ENCODE measurements at places on chromosomes 4 and X.

DNA sequence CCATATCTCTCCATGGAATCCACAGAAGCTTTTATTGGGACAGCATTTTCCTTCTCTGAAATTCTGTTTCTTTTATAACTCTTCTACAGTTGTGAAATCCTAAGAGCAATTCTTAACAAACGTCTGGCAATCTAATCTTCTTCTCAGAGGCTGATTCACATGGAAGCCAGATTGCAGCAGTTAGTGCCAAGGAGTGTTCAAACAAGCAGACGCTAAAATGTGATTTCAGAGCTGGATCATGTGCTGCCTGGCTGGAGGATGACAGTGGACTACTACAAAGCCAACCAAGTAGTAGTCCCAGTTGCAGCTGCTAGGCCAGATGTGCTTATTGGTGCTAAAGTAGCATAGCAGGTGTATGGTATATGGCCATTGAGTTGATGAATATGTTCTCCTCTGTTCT is 27.7 kb upstream of the GLRB start:
- H3K27me3 ChIP-seq, result no peaks in the 10 kb centered on the region
- H3K27ac ChIP-seq, result no peak overlapping the region
- no peaks in the 10 kb centered on the region for H3K4me1 ChIP-seq
- DNase-seq, result no peak

DNA sequence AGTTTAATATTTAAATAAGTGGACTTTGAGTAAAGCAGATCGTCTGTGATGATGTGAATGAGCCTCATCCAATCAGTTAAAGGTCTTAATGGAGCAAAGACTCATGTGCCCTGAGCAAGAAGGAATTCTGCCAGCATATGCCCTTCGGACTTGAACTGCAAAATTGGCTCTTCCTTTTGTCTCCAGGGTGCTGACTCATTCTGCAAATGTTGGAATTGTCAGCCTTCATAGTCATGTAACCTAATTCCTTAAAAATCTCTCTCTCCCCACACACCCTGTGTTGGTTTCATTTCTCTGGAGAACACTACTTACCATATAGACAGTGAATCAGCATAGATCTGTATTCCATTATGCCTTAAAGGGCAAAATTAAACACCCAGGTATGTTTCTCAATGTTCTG is 609.8 kb upstream of the GALNTL6 start:
- H3K36me3 ChIP-seq, result no peaks in the 10 kb centered on the region
- DNase-seq, result no peak
- no peaks in the 10 kb centered on the region for H3K4me1 ChIP-seq
- H3K27me3 ChIP-seq, result no peaks in the 10 kb centered on the region
- no peak overlapping the region for H3K4me3 ChIP-seq
- H3K27ac ChIP-seq, result no peak overlapping the region

DNA sequence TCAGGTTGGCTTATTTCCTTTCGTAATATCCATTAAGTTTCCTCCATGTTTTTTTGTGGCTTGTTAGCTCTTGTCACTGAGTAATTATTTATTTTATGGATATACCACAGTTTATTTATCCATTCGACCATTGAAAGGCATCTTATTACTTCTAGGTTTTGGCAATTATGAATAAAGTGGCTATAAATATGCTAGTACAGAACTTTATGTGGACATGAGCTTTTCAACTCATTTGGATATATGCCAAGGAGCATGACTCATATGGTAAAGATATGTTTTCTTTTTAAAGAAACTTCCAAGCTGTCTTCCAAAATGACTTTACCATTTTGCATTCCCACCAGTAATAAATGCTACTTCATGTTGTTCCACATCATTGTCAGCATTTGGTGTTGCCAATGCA is 803.6 kb downstream of the GLUD2 start:
- no peaks in the 10 kb centered on the region for H3K36me3 ChIP-seq
- no peaks in the 10 kb centered on the region for H3K27me3 ChIP-seq
- H3K4me1 ChIP-seq, result no peaks in the 10 kb centered on the region
- no peak overlapping the region for H3K27ac ChIP-seq

GRCh38 chr4:140806163-140806562 is 50.0 kb upstream of the TBC1D9 start:
- H3K4me1 ChIP-seq, result peaks cover 3% of the 10 kb centered on the region
- DNase-seq, result no peak
- H3K4me3 ChIP-seq, result no peak overlapping the region
- peaks cover 27% of the 10 kb centered on the region for H3K27me3 ChIP-seq
- H3K36me3 ChIP-seq, result no peaks in the 10 kb centered on the region

DNA sequence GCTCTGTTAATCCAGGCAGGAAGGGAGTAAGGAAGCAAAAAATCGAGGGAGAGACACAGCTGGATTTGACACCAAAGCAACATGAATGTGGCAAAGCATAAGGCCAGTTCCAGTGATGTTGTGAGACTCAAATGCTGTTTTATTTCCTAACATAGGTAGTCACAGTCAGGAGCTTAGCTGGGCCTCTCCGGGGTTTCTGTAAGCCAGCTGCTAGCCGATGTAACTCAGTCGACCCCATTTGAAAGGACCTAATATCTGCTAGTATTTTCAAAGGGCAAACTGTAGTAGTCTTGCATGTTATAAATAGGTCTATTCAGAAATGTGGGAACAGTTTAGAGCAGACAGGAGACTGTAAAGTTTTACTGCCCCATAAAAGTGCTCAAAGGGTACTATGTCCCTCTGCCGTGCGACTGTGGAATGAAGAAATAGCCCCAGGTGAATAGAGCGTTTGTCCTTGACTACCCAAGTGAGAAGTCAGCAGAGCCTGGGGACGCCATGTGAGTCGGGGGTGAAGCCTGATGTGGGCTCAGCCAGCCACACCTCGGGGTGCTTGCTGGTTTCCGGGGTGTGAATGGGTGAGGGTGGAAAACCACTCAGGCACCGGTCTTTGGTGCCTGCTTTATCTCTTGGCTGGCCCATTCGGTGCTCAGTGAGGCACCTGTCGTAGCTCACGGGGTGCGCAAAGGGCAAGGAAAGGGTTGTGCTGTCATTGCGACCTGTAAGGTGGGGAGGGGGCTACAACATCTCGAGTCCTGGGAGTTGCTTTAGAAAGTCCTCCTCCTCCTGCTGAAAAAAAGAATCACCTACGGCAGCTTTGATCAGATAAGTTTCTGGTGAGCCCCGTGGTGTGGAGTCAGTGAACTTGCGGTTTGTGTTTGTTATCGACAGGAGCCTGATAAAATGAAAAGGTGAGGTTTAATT is 745 bp downstream of the TRIM2 start:
- no peaks in the 10 kb centered on the region for H3K36me3 ChIP-seq
- peak overlapping the region; percentile 34 for H3K4me3 ChIP-seq
- H3K27me3 ChIP-seq, result no peaks in the 10 kb centered on the region
- DNase-seq, result peak; percentile 21
- H3K4me1 ChIP-seq, result peaks cover 26% of the 10 kb centered on the region

- H3K27me3 ChIP-seq, result no peaks in the 10 kb centered on the region
- DNase-seq, result no peak
- H3K36me3 ChIP-seq, result no peaks in the 10 kb centered on the region
- no peak overlapping the region for H3K27ac ChIP-seq
- H3K4me1 ChIP-seq, result peaks cover 15% of the 10 kb centered on the region
These were observed 126.9 kb upstream of the GPRIN3 start for GRCh38 chr4:89434364-89434988.

DNA sequence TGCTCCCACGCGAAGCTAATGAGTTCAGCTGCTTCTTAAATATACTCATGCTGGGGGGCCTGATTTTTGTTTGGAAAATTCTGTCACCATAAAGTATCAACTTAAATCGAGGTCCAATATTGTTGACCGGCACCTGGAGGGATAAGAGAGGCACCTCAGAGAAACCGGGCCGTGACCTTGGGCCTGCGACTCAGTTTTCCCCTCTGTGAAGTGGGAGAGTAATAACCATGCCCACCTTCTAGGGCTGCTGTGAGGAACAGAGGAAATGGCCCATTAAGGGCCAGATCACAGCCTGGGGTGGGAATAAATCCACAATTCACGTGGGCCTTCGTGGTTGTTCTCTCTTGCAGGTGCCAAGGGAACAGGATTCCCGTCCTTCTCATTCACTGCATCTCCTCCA is 39.4 kb downstream of the ZBTB49 start:
- no peaks in the 10 kb centered on the region for H3K36me3 ChIP-seq
- no peak overlapping the region for H3K27ac ChIP-seq
- no peaks in the 10 kb centered on the region for H3K27me3 ChIP-seq
- no peak overlapping the region for H3K4me3 ChIP-seq

Data from activated naive CD8-positive, alpha-beta T cell treated with anti-CD3 and anti-CD28 coated beads for 36 hours (primary cell).